ENCODE measurements at places on chromosomes 7 and 10. TPM values are rescaled to one million over a fixed set of nuclear protein-coding genes. Genes with fewer than 3 reads are reported as not detected.

GRCh38 chr10:14528450-14528849 lies 197.7 kb upstream of the FRMD4A start:
- DNase-seq = no peak

GRCh38 chr10:11782793-11783557 lies 40.2 kb upstream of the PROSER2 start:
- DNase-seq = peak; percentile 12

- DNase-seq = no peak
These were observed 49.0 kb upstream of the PODXL start for GRCh38 chr7:131605280-131605878.

DNA sequence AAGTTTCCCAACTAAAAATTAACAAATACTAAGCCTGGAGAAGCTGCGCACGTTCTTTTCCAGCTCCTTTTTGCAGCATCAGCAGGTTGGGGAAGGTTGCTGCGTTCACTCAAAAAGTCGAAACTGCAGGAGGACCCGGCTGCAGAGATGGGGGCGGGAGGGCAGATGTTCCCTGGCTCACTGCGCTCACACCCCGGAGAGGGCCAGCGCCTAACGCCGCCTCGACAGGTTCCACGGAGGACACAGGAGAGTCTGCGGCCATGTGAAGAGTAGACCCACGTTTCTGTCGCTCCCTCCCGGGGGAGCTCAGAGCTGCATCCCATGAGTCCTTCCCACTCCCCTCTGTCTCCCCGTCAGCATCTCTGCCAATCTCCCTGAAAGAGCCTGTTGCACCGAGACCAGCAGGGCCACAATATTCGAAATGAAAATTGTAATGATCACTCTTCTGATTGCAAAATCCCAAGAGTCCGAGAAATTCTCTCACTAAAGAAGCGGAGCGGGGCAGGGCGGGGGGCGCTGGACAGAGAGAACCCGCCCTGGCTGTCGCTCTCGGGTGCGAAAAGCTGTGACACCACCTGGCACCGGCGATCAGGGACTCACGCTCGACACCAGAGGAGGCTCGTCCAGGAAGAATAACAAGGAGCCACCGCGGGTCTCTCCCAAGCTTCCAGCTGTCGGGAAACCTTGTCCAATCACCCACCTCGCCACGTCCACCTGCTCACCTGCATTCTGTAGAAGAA lies 131.5 kb upstream of the PFKP start:
- no peak for DNase-seq

GRCh38 chr7:11650030-11650429 lies 182.0 kb downstream of the THSD7A start:
- no peak for DNase-seq

DNA sequence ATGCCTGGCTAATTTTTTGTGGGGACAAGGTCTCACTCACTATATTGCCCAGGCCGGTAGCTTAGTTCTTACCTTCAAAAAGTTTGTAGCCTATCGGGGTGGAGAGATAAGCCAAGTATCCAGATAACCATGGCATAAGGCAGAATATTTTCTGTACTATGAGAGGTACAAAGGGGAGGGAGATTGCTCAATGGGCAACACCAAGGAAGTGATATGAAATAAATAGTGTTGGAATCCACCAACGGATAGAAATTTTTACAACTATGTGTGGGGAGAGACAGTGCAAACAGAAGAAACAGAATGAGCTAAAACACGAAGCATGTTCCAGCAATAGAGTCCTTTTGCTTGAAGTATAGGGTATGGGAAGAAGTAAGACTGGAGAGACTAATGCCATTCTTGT lies 8.1 kb downstream of the SCD start:
- DNase-seq = no peak

GRCh38 chr10:102555781-102556328 lies 52.1 kb downstream of the SUFU start:
- no peak for DNase-seq

- no peak for DNase-seq
These were observed 2.3 kb downstream of the ACHE start for GRCh38 chr7:100893318-100893895.

- DNase-seq = no peak
These were observed 103.8 kb downstream of the ATE1 start for GRCh38 chr10:121823993-121824463.

DNA sequence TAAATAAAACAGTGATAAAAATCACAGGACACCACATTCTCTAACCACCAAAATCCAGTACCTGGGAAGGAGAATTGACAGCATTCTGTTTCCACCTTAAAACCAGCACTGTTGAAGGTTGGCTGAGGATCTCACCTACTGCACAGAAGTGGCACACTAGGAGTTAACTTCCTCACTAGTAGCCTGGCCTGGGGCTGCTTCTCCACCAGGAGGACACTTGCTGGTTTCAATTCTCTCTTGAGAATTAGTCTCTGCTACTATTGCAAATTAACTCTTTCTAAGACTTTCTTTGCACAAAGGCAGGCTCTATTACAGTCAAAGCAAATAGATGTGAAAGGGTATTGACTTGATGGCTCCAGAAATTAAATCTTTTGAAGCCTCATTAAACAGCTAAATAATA lies 2.3 kb upstream of the CTTNBP2 start:
- peak; percentile 18 for DNase-seq

DNA sequence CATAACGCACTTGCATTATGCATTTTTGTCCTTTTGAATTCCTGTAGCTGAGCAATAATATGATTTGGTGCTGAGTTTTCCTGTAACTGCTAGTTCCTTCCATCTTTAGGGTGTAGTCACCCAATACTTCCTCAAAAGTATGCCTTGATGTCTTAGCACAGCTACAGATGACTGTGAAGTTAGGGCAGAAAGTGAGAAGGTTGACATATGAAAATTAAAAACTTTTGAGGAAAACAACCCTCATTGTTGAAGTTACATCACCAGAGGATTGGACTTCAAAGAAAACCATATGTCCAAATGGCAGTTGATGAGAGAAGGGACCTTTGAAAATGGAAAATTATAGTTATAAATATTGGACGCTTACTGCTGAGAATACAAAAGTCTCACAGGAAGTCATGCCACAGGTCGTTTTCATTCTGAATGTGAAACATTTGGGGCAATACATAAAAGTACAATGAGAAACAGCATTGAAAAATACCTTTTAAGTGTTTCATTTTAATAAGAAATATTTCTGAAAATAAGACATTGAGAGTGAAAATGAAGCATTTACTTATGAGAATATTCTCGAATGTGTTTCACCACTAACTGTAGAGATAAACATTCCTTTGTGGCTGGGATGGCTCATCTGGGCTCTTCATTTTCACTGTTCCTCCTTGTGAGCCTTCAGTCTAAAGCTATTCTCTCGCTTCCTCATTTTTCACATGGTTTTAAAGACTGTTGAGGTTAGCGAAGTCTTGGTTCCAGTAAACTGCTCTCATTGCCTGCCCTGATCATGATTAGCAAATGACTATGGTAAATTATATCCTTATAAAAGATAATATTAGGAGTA lies 61.4 kb upstream of the NME8 start:
- DNase-seq = no peak

DNA sequence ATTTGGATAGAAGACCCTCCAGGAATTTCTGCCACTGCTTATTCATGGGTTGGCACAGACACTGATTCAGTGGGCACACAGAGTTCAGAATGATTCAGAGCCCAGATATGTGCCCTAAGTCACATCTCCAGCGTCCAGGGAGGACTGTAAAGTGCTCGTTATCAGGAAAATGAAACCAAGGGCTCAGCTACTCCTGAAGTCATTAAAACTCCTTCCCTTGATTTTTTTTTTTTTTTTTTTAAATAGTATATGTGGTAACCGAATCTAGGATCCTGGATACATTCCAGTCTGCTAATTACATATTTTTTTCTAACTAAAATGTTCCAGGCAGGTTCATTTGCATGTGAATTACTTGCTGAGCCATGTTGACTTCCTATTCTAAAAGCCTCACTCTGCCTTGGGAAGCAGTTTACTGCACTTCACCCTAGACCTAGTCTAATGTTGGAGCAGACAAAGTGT lies 34.7 kb downstream of the MET start:
- DNase-seq = no peak

CAMK2G gene
- 25.5 TPM for total RNA-seq

TFEC gene
- total RNA-seq = not detected

SLC13A4 gene
- total RNA-seq = 0.68 TPM

ZMYND11 gene
- 49.7 TPM for total RNA-seq

CPEB3 gene
- total RNA-seq = 1.4 TPM

THNSL1 gene
- total RNA-seq = 6.5 TPM

TFR2 gene
- 1.7 TPM for total RNA-seq
